Left ventricle myocardium inferior (tissue), 1 donor: ENCODE measurements at places on chromosomes 5 and 9. TPM values are rescaled to one million over a fixed set of nuclear protein-coding genes. Genes with fewer than 3 reads are reported as not detected.

DNA sequence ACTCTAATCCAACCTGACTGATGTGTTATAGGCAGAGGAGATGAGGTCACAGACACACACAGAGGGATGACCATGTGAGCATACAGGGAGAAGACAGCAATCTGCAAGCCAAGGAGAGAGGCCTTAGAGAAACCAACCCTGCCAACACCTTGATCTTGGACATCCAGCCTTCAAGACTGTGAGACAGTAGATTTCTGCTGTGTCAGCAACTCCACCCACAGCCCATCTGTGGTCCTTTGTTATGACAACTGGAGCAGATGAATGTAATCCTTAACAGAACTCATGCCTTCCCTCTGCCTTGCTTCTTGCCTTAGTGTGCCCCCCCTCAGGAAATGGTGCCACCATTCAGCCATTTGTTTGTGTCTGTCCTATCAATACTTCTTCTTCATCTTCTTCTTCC lies 107.4 kb downstream of the NXNL2 start:
- DNase-seq = no peak

- no peak for DNase-seq
Observed at GRCh38 chr5:110625376-110625999, 101.0 kb downstream of the TMEM232 start.

The DIPK1B gene
- total RNA-seq = 21.4 TPM

The POU4F3 gene
- not detected for total RNA-seq

DNA sequence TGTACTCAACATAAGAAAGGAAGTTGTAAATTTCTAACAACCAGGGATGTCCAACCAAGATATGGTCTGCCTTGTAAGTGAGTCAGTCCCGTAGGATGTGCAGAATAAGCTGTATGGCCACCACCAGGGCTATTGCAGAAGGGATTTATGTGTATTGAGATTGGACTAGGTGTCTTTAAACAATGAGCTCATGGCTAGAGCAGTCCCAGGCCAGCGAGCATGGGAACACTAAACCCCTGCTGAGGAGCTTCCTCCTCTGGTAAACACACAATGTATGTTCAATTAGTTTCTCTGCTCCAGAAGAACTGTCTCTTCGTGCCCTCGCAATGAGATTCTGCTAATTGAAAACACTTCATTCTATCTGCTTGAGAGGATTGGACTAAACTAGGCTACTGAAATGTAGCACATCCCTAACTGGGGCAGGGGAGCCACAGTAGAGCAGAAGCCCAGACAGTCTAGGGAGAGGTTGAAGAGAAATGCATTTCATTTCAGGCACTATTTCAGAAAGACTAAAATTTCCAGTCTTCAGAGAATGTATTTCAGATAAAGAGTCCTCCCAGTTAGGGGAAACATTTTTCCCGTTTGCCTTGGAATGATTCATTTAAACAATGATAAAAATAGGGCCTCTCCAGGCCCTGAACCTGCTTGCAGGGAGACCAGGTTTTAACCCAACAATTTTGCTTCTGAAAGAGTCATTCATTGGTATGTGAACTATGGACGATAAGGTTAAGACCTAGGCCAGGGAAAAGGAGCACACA lies 154.7 kb downstream of the FAM114A2 start:
- DNase-seq = no peak

GRCh38 chr5:116964438-116964837 lies 389.8 kb upstream of the SEMA6A start:
- no peak for DNase-seq

DNA sequence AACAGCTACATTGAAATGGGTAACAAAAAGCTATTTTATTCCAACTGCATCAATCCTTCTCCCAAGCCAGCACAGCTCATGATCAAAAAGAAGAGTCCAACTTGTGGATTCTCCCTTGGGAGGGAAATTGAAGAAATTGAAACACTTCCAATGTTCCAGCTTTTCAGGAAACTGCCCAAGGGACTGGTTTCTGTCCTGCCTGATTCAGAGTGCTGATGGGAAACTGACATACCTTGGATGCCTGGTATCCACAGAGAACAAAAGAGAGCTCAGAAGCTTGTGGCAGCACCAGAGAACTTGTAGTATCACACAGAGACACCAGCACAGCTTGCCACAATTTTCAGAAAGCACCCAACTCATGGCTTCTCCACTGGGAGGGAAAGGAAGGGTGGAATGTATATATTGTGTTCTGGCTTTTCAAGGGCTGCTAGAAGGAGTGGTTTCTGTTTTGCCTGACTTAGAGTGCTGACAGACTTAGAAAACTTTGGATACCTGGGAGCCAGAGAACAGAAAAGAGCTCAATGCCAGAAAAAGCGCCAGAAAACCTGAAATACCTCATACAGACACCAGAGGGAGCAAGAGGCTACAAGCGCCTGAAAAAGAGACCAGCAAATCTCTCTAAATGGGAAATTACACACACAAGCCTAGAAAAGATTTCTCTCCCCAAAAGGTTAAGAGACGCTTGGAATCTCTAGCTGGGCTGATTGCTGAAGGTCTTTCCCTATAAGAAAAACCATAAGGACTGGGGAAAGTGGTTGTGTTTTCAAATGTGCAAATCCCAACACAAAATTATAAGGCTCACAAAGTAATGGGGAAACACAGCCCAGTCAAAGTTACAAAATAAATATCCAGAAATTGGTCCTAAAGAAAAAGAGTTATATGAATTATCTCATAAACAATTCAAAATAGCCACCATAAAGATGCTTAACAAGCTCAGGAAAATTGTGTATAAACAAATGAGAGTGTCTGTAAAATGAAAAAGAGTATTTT lies 178.8 kb downstream of the SPOCK1 start:
- no peak for DNase-seq

- DNase-seq = peak; percentile 20
Observed at GRCh38 chr9:86966852-86967511, 19.7 kb upstream of the GAS1 start.

The ASS1 gene
- total RNA-seq = 71.3 TPM

- DNase-seq = no peak
Observed at GRCh38 chr5:126917918-126918614, 112.3 kb downstream of the MARCHF3 start.

- DNase-seq = no peak
Observed at GRCh38 chr9:133098871-133099270, 22.2 kb downstream of the RALGDS start.

- no peak for DNase-seq
Observed at GRCh38 chr5:77669677-77670076, 31.2 kb upstream of the OTP start.

GRCh38 chr9:27019589-27019988 lies 14.1 kb upstream of the LRRC19 start:
- DNase-seq = no peak

DNA sequence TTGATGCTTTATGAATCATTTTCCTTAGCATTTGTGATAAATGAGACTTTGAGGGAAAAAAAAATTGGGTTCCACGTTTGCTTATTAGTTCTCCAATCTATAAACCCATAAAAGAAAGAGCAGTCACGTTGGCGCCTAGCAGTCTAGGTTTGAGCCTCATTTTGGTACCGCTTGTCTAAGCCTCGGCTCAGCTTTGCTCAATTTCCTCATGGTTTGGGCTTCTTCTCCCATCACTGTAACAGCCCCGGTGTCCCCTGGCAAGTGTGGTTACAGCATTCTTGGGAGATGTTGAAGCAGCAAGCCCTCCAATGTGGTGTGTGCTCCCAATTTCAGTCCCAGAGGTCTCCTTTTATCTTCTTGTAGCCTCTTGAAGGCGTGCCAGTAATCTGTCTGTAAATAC lies 578.4 kb downstream of the CDK5RAP2 start:
- no peak for DNase-seq

DNA sequence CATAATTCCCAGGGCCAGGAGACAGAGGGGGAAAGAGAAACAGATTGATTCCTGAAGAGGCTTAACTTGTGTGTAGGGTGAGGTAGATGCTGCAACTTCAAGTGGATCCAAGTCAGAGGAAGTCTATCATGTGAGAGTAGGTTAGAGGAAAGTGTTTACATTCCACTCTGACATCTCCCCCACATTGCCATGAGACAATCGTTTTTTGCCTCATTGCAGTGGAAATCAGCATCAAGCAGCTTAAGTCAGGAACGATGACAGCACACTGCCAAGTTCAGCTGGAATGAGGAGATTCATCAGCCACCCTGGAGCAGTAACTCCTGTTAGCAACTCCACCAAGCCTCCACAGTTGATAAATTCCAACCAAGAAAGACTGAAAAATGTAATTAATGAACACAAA lies 689.7 kb upstream of the MEF2C start:
- no peak for DNase-seq

- DNase-seq = no peak
Observed at GRCh38 chr9:74570879-74571512, 73.9 kb downstream of the RORB start.

The MSX2 gene
- total RNA-seq = 2.3 TPM

The PIP5KL1 gene
- 0.85 TPM for total RNA-seq
